Pericardium fibroblast (primary cell): ENCODE measurements at places on chromosomes 5 and 9. TPM values are rescaled to one million over a fixed set of nuclear protein-coding genes. Genes with fewer than 3 reads are reported as not detected.

The LECT2 gene
- not detected in 2 replicates for total RNA-seq

The IL4 gene
- total RNA-seq, result not detected in 2 replicates

The SLC36A3 gene
- not detected in 2 replicates for total RNA-seq

The CCNO gene
- total RNA-seq, result not detected in 2 replicates

The LCN1 gene
- total RNA-seq, result 0.58 TPM in 1 of 2 replicates, not detected in the other
